ENCODE measurements at places on chromosomes 16 and 17. TPM values are rescaled to one million over a fixed set of nuclear protein-coding genes. Genes with fewer than 3 reads are reported as not detected.

The BAIAP3 gene
- total RNA-seq: 1.6 TPM

The STAC2 gene
- 0.27 TPM for total RNA-seq

GRCh38 chr17:74904687-74905409 is 11.4 kb upstream of the FADS6 start:
- no peaks in the 10 kb centered on the region for H3K36me3 ChIP-seq
- no peak overlapping the region for H3K4me3 ChIP-seq
- H3K27me3 ChIP-seq: peaks cover 7% of the 10 kb centered on the region
- no peaks in the 10 kb centered on the region for H3K4me1 ChIP-seq
- no peak overlapping the region for H3K27ac ChIP-seq

GRCh38 chr17:12789481-12790248 is at the start of gene ARHGAP44:
Gene ARHGAP44 (plus strand): TSS chr17:12789498. CDS start chr17:12789839, 341 bp downstream.
- peak within 1 kb of the TSS; percentile 74 for H3K27ac ChIP-seq
- no peaks in the 10 kb centered on the region for H3K36me3 ChIP-seq
- peak; percentile 77 for DNase-seq
- no peaks in the 10 kb centered on the region for H3K27me3 ChIP-seq
- H3K4me1 ChIP-seq: no peaks in the 10 kb centered on the region

GRCh38 chr16:63995025-63995424 is 1126.8 kb downstream of the CDH11 start:
- H3K27ac ChIP-seq: no peak overlapping the region
- H3K27me3 ChIP-seq: no peaks in the 10 kb centered on the region
- no peaks in the 10 kb centered on the region for H3K36me3 ChIP-seq
- no peak for DNase-seq

- H3K4me1 ChIP-seq: no peaks in the 10 kb centered on the region
- no peak overlapping the region for H3K27ac ChIP-seq
- DNase-seq: no peak
- H3K27me3 ChIP-seq: no peaks in the 10 kb centered on the region
Observed at GRCh38 chr16:6265968-6266367, 1066.7 kb upstream of the RBFOX1 start.

DNA sequence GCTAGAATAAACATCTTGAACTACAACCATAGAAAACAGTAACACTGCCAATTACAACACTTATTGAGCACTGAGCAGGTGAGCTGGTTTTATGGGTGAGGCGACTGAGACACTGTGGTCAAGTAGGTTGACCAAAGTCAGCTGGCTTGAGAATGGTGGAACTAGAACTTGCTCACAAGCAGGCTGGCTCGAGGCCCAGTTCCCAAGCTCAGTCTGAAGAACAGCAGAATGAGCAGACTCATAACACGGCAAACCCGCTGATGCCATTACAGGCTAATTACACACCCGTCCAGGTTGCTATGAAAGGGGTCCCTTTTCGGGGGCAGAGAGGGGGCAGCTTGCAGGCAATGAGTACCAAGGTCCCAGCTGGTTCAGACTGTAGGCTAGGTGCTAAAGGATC is 6.5 kb downstream of the ZZEF1 start:
- H3K4me1 ChIP-seq: peaks cover 66% of the 10 kb centered on the region
- no peak overlapping the region for H3K4me3 ChIP-seq
- DNase-seq: peak; percentile 74
- no peaks in the 10 kb centered on the region for H3K27me3 ChIP-seq

Data from sigmoid colon (tissue), 7 donors.